ENCODE measurements at places on chromosomes 12 and 14. TPM values are rescaled to one million over a fixed set of nuclear protein-coding genes. Genes with fewer than 3 reads are reported as not detected.
A peak's percentile ranks its signal among the peaks of the same experiment; 100 is the strongest.

WDR89 gene
- polyA plus RNA-seq = 15.5 TPM

AQP2 gene
- not detected for polyA plus RNA-seq

CMA1 gene
- polyA plus RNA-seq = not detected

- no peaks in the 10 kb centered on the region for H3K4me1 ChIP-seq
- H3K27me3 ChIP-seq = no peaks in the 10 kb centered on the region
- no peak for DNase-seq
- no peak overlapping the region for H3K4me3 ChIP-seq
Measured at GRCh38 chr14:55965851-55966250, 152.4 kb upstream of the PELI2 start.

DNA sequence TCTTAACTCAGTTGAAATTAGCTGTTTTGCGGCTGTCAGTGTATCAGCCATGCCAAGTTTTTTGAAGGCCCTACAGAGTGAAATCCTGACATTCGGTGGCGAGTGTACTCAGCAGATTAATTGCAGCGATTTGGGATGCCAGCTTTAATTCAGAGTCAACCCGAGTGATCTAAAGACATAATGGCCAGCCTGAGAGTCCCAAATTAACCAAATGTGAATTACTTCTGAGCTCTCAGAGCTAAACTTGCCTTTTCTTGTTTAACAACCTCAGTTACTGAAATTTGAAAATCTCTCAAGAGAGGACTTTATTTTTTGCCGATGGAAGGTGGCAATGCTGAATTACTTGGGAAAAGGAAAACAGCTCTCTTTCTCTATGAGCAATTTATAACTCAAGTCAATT lies 148.5 kb downstream of the GLT1D1 start:
- DNase-seq = no peak
- no peaks in the 10 kb centered on the region for H3K36me3 ChIP-seq
- no peak overlapping the region for H3K4me3 ChIP-seq
- no peaks in the 10 kb centered on the region for H3K4me1 ChIP-seq
- no peak overlapping the region for H3K27ac ChIP-seq
- H3K27me3 ChIP-seq = no peaks in the 10 kb centered on the region

- peaks cover 23% of the 10 kb centered on the region for H3K4me1 ChIP-seq
- H3K4me3 ChIP-seq = peak overlapping the region; percentile 9
- peak overlapping the region; percentile 67 for H3K27ac ChIP-seq
- no peaks in the 10 kb centered on the region for H3K36me3 ChIP-seq
Measured at GRCh38 chr12:6230321-6231110, 30.3 kb downstream of the CD9 start.

- no peak for DNase-seq
- no peaks in the 10 kb centered on the region for H3K36me3 ChIP-seq
- H3K27ac ChIP-seq = no peak overlapping the region
- no peaks in the 10 kb centered on the region for H3K4me1 ChIP-seq
- H3K4me3 ChIP-seq = no peak overlapping the region
Measured at GRCh38 chr12:103627189-103627855, 40.2 kb downstream of the STAB2 start.

GRCh38 chr12:102509123-102509626 lies 28.8 kb upstream of the IGF1 start:
- H3K27ac ChIP-seq = no peak overlapping the region
- no peaks in the 10 kb centered on the region for H3K4me1 ChIP-seq
- DNase-seq = no peak
- no peak overlapping the region for H3K4me3 ChIP-seq
- H3K36me3 ChIP-seq = no peaks in the 10 kb centered on the region
- peaks cover 1% of the 10 kb centered on the region for H3K27me3 ChIP-seq

Data from CD4-positive, CD25-positive, alpha-beta regulatory T cell (primary cell).